NCI-H345 (cell line): ENCODE measurements at places on chromosomes 12 and 14.

GRCh38 chr14:105884808-105885281 lies 358.5 kb downstream of the TMEM121 start:
- DNase-seq = no peak

GRCh38 chr14:68135566-68135965 lies 316.0 kb downstream of the RAD51B start:
- DNase-seq = no peak

- DNase-seq = no peak
Observed at GRCh38 chr14:53890611-53891101, 66.0 kb downstream of the BMP4 start.

DNA sequence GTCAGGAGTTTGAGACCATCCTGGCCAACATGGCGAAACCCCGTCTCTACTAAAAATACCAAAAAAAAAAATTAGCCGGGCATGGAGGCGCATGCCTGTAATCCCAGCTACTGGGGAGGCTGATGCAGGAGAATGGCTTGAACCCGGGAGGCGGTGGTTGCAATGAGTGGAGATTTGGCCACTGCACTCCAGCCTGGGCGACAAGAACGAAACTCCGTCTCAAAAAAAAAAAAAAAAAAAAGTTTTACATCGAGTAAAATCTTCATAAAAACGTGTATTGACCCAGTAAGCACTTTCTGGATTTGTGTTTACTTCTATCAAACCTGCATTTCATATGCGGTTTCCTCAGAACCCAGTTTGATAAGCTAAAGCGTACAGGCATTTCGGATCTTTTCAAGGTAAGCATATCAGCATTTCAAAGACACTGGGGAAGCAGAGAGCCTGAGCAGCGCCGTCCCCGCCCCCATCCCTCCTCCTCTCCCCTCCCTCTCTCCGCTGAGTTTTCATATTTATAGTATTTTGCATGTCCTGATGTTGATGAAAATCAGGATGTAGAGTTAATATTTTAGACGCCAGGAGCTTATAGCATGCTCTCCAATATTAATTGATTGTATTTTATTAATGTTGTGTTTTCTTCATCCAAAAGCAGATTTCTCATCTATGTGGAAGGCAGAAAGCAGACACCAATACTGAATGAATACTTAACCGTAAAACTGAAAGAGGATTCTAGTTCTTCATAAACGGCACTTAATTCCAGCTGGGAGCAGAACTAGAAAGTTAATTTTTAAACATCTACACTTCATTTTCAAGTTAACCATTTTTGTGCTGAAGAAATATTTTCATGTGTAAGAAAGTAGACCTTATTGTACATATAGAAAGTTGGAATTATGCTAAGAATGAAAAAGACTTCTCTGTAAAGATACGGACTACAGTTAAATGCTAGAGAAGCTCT lies 9.2 kb upstream of the HIP1R start:
- DNase-seq = no peak

DNA sequence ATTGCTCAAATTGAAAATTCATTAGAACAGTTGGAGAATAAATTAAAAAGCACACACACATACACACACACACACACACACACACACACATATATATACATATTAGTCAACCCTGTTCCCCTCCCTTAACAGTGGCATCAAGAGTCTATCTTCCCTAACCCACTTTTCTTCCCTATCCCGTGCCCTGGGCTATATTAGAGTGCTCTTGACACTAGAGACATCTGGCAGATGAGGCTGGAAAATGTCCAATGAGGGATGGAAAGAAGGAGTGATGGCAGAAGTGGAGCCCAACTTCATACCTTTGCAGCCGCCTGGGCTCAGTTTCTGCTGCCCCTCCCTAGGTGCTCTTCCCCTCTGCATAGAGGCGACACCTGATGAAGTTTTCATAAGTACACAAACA lies 172.4 kb upstream of the NUDT4 start:
- DNase-seq = no peak

DNA sequence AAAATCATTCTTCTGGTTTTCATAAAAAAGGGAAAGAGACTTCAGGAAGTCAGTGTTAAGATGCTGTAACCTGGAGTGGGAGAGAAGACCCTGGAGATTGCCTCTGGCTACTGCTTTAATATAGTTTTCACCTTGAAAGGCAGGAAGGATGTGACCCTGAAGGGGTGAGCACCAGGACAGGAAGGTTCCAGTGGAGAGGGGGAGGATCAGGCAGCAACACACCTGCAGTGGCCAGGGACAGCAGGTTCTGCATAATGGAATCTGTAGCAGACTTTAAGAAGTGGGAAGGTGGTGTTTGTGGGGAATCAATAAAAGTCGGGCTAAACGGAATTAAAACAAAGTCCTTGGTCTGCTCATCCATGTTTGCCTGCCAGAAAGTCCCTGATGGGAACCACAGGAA lies 6.3 kb upstream of the HEATR5A start:
- no peak for DNase-seq
